ENCODE measurements at places on chromosomes 7 and 10.

DNA sequence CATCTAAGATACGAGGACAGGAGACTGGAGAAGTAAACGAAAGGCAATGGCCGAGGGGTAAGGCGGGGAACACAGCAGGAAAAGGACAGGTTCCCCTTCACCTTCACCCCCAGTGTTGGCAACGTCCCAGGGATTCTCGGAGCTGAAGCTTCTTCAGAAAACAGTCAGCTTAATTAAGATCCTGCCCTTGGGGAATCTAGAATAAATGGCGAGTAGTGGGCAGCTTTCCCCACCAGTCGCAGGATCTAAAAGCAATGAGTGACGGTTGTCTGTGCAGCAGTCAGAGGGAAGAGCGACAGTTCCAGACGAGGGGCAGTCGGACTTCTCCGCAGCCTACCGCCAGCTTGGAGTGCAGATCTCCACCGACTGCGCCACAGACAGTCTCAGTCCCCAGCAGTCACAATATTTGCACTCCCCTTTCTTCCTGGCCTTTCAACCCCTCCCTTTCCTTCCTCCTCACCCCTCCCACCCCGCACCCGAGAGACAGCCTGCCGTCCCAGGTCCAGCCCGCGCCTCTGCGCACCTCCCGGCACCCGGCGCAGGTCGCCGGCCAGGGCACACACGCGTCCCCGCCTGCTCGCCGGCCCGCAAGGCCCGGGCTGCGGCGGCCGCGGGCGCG lies 10.9 kb upstream of the SP8 start:
- DNase-seq = peak; percentile 13

GRCh38 chr10:16570731-16571130 lies 49.1 kb upstream of the C1QL3 start:
- no peak for DNase-seq

DNA sequence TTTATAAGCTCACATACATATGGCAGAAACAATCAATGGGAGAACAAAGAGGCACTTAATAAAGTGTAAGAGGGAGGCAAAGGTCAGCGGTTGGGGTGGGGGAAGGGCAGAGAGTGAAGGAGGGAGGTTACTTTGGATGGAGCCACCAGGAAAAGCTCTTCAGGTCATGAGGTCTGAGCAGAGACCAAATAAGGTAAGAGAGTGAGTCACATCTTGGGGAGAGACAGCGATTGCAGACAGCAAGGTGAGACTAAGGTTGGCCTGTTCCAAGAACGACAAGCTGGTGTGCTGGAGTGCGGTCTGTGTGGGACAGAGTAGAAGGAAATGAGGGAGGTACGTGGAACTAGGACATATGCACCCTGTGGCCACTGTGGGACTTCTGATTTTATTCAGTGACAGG lies 74.3 kb upstream of the TOMM7 start:
- no peak for DNase-seq

- no peak for DNase-seq
Measured at GRCh38 chr10:24887855-24888231, 64.6 kb downstream of the PRTFDC1 start.

DNA sequence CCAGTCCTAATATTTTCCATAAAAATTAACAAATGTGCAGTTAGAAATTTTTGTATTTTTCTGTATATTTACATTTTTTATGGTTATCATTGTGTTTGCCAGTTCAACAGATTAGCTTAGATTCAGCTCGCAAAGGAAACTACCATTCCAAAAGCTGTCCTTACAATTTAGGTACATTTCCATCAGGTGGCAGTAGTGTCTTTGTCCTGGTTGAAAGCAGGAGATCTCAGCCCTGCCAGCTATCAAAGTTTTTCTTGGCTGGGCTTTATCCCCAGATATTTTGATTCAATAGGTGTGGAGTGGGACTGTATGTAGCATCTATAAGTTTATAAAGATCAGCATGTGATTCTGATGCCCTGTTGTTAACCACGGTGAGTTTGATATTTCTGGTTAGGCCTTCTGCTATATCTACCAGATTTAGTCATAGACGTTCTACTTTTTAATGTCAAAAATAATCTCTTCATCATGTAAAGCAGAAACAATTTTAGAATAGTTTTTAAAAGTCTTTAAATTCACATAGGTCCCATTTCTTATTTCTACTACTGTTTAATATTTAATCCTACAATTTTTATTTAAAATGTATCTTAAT lies 15.5 kb upstream of the ICA1 start:
- no peak for DNase-seq

- peak; percentile 48 for DNase-seq
Measured at GRCh38 chr10:86046845-86047460, 319.6 kb downstream of the GRID1 start.

DNA sequence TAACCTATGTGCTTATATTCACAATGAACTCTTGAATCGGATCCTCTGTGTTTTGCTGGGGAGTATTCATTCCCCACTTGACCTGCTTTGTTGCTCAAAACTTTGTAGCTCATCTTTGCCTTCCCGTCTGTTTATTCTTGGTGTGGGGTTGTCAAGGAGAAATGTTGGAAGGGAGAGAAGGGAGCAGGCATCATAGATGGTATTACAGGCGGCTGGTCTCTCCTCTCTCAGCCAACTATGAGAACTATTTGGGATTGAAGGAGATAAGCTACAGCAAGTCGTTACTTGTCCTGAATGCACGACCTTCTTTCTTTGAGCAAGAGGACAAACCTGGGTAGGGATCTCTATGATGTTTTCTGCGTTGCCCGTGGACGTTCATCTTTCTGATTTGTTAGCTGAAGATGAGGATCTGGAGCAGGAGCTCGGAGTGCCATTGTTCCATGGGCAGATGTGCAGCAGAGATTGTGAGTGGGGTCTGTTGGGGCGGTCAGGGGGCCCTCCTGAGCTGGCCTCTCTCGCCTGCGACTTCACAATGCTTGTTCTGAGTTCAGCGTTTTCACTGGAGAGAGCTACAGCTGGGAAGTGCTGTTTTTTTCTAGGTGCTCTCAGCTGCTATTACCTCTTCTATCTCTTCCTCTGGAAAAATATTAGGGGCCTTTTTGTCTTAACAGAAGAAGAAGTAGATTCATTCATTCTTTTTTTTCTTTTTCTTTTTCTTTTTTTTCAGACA lies 126.9 kb upstream of the KLF6 start:
- DNase-seq = no peak

DNA sequence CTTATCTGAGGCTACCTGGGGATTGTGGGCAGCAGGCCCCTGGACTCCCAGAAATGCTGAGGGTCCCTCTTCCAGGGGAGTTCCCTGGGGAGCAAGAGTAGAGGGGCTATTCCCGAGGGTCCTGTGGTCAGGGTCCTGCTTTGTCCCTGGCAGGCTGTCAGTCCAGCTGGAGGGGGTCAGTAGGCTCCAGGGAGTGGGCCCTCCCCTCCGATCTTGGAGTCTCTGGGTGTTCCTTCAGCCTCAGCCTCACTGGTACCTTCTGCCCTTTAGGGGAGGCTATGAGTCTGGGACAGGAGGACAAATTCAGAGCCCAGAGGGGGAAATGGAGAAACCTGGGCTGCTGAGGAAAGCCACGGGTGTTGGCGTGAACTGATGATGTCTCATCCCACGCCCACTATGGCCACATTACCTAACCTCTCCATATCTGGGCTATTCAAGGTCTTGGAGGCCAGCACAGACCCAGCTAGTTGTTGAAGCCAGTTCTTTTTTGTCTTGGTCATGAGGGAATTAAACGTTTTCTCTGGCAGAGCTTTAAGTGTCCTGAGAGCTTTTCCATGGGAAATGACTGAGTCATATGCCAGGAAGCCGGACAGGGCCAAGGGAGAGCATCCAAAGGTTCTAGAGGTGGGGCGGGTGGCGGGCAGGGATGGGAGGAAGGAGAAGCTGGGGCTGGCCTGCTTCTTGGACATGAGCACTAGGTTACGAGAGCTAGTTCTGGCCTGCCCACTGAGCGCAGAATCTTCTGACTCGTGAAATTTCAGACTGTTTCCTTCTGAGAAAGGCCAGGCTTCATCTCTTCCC lies 6.2 kb downstream of the CALHM2 start:
- DNase-seq = no peak

DNA sequence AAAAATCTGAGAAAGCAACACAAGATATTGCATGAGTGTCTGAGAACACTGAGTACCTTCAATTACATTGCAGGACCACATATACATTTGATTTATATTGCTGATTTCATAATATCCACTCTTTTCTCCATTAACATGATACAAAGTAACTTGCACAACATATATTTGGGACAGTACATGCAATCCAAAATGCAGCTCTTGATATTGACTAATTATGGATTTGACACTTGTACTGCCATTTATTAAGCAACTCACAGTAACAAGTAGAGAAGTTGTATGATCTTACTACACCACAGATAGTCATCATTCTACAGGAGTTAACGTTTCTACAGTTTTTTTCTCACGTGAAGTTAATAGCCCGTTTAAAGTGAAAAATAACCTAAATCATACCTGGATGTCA lies 46.7 kb downstream of the USP6NL start:
- no peak for DNase-seq

DNA sequence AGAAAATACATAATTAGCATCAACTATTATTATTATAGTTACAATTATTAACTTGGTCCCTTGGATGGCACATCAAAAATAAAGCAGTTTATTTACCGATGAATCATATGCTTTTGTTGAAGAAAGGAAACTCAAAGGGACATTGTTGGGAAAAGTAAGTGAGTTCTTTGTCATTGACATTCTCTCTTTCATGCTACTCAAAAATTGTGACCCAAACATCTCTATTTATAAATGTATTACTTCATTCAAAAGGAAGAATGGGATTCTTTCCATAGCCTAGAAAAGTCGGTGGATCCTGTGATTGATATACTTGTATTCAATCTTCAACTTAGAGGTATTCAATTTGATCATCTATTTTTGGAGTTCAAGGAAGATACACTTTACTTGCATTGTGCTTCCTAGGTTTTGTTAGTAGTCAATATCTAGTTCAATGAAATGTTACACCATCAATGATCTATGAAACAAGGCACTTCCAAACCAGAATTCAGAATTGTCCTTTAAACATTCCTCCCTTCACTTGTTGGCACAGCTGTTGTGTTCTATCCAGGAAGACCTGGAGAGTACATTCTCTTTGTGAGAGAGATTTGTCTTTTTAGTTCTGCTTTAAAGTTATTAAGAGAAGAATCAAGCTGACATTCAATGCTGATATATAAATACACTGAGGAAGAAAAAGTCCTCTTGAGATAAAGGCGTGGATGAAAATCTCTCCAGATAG lies 235.2 kb downstream of the TMEM26 start:
- DNase-seq = no peak

DNA sequence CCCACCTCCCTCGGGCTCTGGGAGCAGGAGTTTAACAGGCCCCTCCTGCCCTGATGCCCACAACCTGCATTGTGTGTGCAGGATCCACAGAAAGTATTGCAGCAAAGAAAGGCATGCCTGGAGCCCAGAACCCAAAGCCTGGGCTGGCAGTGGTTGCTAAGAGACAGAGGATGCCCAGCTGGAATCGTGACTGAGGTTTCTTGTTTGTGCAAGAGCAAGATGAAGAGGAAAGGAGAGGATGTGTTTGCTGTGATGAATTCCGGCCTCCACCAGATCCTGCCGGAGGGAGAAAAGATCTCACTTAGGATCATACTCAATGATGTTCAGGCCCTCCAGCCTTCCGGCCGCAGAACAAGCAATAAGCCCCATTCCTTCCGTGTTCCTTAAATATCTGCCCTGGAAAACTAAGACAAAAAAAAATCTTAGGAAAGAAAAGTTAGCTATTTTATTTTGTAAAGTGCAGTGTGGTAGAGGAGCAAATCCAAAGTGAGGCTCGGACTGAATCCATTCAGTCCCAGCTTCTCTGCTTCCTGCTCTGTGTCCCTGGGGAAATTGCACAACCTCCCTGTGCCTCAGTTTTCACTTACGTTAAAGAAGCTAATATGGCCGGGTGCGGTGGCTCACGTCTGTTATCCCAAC lies 57.1 kb downstream of the SLIT1 start:
- DNase-seq = no peak

DNA sequence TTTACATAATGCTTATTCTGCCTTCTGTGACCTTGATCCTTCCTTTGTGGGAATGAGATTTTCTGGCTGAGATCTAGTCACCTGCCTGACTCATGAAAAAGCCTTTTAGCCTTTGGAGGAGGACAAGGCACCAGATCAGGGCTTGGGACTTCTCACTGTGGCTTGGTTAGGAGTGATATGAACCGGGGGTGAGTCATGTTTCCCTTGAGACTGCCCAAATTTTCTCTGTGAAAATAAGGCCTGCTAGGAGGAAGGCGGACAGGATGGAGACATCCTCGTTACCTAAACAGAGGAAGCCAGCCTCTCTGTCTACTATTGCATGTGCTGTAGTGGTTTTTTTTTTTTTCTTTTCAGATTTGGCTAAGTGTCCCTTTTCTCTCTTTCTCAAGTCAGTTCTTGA lies 57.8 kb downstream of the EVX1 start:
- DNase-seq = no peak

GRCh38 chr10:129171812-129172211 lies 295.2 kb upstream of the MGMT start:
- DNase-seq = no peak

GRCh38 chr7:11176985-11177555 lies 203.4 kb downstream of the PHF14 start:
- DNase-seq = no peak

DNA sequence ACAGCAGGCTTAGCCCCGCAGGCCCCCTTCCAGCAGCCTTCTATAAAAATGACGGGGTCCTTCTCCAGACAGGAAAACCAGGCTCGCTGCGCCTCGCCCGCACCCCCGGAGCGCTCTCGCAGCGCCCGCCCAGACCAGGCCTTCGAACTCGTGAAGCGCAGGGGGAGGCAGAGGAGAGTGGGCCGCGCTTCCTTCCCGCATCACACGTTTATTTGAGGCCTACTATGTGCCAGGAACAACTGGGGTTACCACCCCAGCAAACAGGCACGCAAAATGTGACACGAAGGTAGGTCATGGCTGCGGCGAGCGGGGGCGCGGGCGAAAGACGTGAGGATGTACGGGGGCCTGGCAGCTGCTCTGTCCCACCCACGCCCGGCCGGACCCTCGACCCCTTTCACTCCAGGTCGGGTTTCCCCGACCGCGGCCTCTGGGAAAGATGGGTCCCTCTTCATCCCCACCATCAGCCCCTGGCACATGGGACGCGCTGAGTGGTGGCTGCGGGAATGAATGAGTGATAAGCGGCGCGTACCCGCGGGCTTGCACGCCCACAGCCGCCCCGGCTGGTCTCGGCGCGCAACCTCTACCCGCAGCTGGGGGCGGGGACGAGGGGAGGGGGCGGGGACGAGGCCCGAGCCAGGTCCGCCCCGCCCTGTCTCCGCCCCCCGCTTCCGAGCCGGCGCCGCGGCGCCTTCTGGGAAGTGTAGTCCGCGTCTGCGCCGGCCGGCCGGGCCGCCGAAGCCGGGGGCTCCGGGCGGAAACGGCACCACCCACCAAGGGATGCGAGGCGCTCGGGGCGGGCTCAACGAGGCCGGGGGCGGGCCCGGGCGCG lies 59.1 kb downstream of the ZNF467 start:
- peak; percentile 94 for DNase-seq

- no peak for DNase-seq
Measured at GRCh38 chr10:48884179-48885045, 55.2 kb downstream of the LRRC18 start.

Measured in activated naive CD4-positive, alpha-beta T cell treated with anti-CD3 and anti-CD28 coated beads for 36 hours (primary cell).